Adipose tissue (tissue), 3 donors: ENCODE measurements at places on chromosomes 5 and 9. TPM values are rescaled to one million over a fixed set of nuclear protein-coding genes. Genes with fewer than 3 reads are reported as not detected.

Gene PTGDS
- 185 TPM for polyA plus RNA-seq

Gene SREK1IP1
- 6.4 TPM for polyA plus RNA-seq

Gene FRMPD1
- 0.13 TPM for polyA plus RNA-seq

Gene CCNO
- polyA plus RNA-seq: not detected

Gene PAEP
- polyA plus RNA-seq: not detected

Gene SH3RF2
- polyA plus RNA-seq: 2.4 TPM

Gene DOCK8
- 2.4 TPM for polyA plus RNA-seq

Gene TMEM215
- not detected for polyA plus RNA-seq

Gene RNF183
- polyA plus RNA-seq: 0.25 TPM

Gene RXRA
- polyA plus RNA-seq: 114 TPM

Gene NIPAL4
- polyA plus RNA-seq: 0.30 TPM

Gene ZNF883
- 0.56 TPM for polyA plus RNA-seq

Gene PRPF4
- 15.1 TPM for polyA plus RNA-seq

Gene TLX3
- polyA plus RNA-seq: not detected

Gene PCDHB8
- polyA plus RNA-seq: 1.2 TPM

Gene PRR16
- polyA plus RNA-seq: 1.7 TPM
